ENCODE measurements at places on chromosomes 5 and 9. TPM values are rescaled to one million over a fixed set of nuclear protein-coding genes. Genes with fewer than 3 reads are reported as not detected.

The NR2F1-AS1 gene
- total RNA-seq, result 26.2 TPM

The C5orf58 gene
- not detected for total RNA-seq

The TNFSF15 gene
- 0.24 TPM for total RNA-seq

The RORB gene
- 0.85 TPM for total RNA-seq

The SYK gene
- total RNA-seq, result not detected

The GAS1 gene
- total RNA-seq, result 980 TPM

The IQGAP2 gene
- total RNA-seq, result 0.12 TPM

The ZNF618 gene
- 17.1 TPM for total RNA-seq

The GRHPR gene
- total RNA-seq, result 151 TPM

The FUT7 gene
- total RNA-seq, result not detected

The TARS1 gene
- total RNA-seq, result 209 TPM

The APBA1 gene
- total RNA-seq, result 11.5 TPM

The KCNMB1 gene
- total RNA-seq, result under 0.01 TPM

The GCNT4 gene
- 24.8 TPM for total RNA-seq

The AQP3 gene
- 0.32 TPM for total RNA-seq

The CYSRT1 gene
- 0.32 TPM for total RNA-seq

The PGM5 gene
- 0.85 TPM for total RNA-seq

The PTGES2 gene
- 45.7 TPM for total RNA-seq

The FUBP3 gene
- total RNA-seq, result 40.9 TPM

The LCN1 gene
- total RNA-seq, result not detected

The PIP5K1B gene
- not detected for total RNA-seq
